Lung (tissue), 17 donors: ENCODE measurements at places on chromosomes 2 and 18. TPM values are rescaled to one million over a fixed set of nuclear protein-coding genes. Genes with fewer than 3 reads are reported as not detected.

The CXCR4 gene
- total RNA-seq, result 23.6 TPM

DNA sequence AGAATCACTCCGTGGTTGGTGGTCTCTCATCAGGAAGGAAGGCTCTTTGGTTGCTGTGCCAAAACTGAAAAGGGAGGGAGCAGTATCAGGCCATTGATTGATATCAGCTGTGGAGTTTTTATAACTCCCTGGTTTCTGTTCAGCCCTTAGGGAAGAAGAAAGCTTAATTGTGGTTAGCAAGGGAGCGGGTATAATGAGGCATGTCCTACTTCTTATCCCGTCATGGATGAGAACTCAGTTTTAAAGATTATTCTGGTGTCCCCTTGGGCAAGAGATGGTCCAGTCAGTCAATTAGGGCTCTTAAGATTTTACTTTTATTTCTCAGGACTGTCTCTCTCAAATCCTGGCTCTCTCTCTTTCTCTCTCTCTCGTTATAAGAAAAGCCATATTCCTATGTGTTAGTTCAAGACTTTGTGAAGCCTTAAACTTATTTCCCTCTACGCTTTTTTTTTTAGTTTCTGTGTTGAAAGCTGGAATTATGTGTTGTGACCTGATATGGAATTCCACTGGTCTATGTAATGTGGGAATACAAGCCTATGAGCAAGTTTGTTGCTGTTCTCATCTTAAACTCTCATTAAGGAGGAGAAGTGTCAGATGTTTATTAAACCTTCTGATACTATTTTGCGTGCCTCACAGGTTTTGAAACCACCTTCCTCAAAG is 514.0 kb upstream of the CDH2 start:
- DNase-seq, result no peak
- H3K4me3 ChIP-seq, result no peak overlapping the region
- no peaks in the 10 kb centered on the region for H3K4me1 ChIP-seq
- no peaks in the 10 kb centered on the region for H3K36me3 ChIP-seq

The IL36B gene
- total RNA-seq, result not detected

DNA sequence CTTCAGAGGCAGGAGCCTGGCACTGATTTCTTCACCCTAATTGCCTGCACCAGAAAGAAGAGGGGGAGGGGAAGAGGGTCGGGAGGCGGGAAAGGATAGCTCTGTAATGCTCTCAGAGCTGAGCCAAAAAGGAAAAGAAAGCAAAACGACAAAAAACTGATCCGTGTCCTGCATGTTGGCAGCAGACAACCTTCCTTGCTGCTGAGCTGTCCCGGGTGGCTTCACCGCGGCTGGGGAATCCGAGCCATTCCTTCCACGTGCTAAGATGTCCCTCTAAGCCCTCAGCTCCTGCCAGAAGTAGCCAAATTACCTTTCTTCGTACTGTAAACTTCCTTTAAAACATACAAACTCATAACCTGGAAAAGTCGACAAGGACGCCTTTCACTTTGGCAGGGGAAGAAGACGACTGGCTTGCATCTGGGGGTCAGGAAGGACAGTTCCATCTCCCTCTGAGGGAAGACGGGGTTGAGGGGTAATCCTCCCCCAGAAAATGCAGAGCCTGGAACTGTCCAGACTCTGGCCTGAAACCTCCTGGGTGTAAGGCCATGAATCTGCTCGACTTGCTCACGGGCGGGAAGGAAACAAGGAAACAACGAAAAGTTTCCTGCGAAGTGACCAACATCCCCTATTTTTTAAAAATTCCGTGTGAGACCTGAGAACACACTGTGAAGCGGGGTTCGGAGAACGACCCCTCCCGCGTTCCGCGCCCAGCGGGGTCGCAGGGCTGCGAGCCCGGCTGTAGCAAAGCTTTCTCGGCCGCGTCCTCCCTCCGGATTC is 7.7 kb downstream of the OTX1 start:
- H3K27ac ChIP-seq, result no peak overlapping the region
- DNase-seq, result peak; percentile 74
- peaks cover 93% of the 10 kb centered on the region for H3K27me3 ChIP-seq
- peaks cover 40% of the 10 kb centered on the region for H3K4me1 ChIP-seq
- no peaks in the 10 kb centered on the region for H3K36me3 ChIP-seq

GRCh38 chr2:234468503-234468902 is 28.4 kb downstream of the ARL4C start:
- no peaks in the 10 kb centered on the region for H3K36me3 ChIP-seq
- no peak overlapping the region for H3K27ac ChIP-seq
- no peaks in the 10 kb centered on the region for H3K27me3 ChIP-seq
- H3K4me3 ChIP-seq, result no peak overlapping the region

GRCh38 chr18:61992923-61993322 is 100.1 kb upstream of the RNF152 start:
- no peak overlapping the region for H3K4me3 ChIP-seq
- H3K27me3 ChIP-seq, result no peaks in the 10 kb centered on the region
- peak; percentile 20 for DNase-seq
- no peaks in the 10 kb centered on the region for H3K4me1 ChIP-seq
- no peak overlapping the region for H3K27ac ChIP-seq

DNA sequence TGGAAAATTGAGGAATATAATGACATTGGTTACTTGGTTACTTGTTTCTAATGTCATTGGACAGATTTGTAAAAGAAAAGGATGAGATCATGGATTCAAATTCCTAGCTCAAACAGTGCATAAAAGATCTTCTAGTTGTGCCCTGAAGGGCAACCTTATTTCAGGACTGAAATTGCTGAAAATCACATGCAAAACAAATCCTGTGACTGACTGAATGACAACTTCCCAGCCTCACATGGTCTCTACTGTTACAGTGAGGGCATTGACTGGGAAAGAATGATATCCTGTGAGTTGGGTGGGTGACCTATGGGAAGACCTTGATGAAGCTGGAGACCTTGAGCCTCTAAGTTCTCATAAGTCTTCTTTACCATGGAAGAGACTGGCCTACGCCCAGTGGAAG is 90.4 kb upstream of the HAAO start:
- no peaks in the 10 kb centered on the region for H3K36me3 ChIP-seq
- no peaks in the 10 kb centered on the region for H3K27me3 ChIP-seq
- DNase-seq, result no peak
- H3K4me1 ChIP-seq, result no peaks in the 10 kb centered on the region
- H3K4me3 ChIP-seq, result no peak overlapping the region

The ARHGAP15 gene
- 74.3 TPM for total RNA-seq

- H3K27me3 ChIP-seq, result no peaks in the 10 kb centered on the region
- H3K4me1 ChIP-seq, result no peaks in the 10 kb centered on the region
- H3K27ac ChIP-seq, result no peak overlapping the region
- no peaks in the 10 kb centered on the region for H3K36me3 ChIP-seq
- H3K4me3 ChIP-seq, result no peak overlapping the region
These were observed 8.3 kb downstream of the SULT6B1 start for GRCh38 chr2:37180006-37180639.

The NEU2 gene
- total RNA-seq, result not detected

The PLCL1 gene
- 4.0 TPM for total RNA-seq
